ENCODE measurements at places on chromosomes 12 and 14. TPM values are rescaled to one million over a fixed set of nuclear protein-coding genes. Genes with fewer than 3 reads are reported as not detected.

Gene SOX5
- 0.21 TPM for total RNA-seq

Gene SLC38A1
- 152 TPM for total RNA-seq

Gene CACNA1C
- total RNA-seq = not detected

Gene RTN1
- total RNA-seq = not detected

Gene TCL1B
- total RNA-seq = not detected

Gene ACOT6
- total RNA-seq = not detected

Gene OR10P1
- total RNA-seq = not detected

Gene PAX9
- 0.27 TPM for total RNA-seq

Gene PTHLH
- not detected for total RNA-seq

Gene WSCD2
- not detected for total RNA-seq

Gene LRP10
- 56.9 TPM for total RNA-seq

DNA sequence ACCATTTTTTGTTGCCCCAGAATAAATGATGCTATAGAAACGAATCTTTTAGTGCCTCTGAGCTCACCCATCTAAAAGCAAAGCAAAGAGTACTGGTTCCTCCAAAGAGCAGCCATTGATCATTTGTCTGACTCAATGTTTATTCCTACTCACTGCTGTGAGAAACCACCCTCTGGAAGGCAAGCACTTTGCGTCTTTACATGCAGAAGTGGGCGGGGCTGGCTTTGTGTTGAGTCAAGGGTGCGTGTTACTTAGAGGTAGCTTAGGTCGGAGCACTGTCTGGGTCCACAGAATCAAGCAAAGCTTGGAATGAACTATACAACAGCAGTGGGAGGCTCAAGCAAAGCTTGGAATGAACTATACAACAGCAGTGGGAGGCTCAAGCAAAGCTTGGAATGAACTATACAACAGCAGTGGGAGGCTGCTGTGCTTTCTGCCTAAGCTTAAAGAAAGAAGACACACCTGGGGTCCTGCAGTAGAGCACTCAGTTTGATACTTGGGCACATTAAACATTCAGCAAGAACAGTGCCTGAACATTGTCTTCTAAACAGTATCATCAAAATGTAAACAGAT lies 77.2 kb upstream of the PRICKLE1 start:
- no peak overlapping the region for H3K27ac ChIP-seq
- no peak for DNase-seq
- no peaks in the 10 kb centered on the region for H3K27me3 ChIP-seq

DNA sequence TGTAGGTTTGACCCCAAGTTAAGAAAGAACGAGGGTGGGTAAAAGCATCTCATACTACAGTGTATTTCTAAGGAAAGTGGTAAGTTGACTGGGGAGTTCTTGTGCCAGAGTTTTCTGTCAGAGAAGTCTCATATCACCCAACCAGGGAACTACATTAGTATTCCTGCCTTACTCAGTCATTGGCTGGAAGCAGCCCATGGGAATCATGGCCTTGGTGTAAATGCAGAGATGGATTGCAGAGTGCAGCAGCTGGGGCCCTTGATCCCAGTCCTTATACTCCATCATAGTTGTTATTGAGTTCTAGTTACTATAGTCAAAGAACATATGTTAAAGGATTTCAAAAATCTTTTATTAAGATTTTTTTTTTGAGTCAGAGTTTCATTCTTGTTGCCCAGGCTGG lies 105.8 kb downstream of the MNAT1 start:
- no peaks in the 10 kb centered on the region for H3K4me1 ChIP-seq
- H3K27me3 ChIP-seq = no peaks in the 10 kb centered on the region
- H3K36me3 ChIP-seq = no peaks in the 10 kb centered on the region
- H3K4me3 ChIP-seq = no peak overlapping the region
- DNase-seq = no peak

GRCh38 chr14:104932676-104933631 lies 8.3 kb downstream of the PLD4 start:
- H3K36me3 ChIP-seq = no peaks in the 10 kb centered on the region
- H3K27me3 ChIP-seq = peaks cover 11% of the 10 kb centered on the region
- no peaks in the 10 kb centered on the region for H3K4me1 ChIP-seq
- no peak overlapping the region for H3K27ac ChIP-seq

DNA sequence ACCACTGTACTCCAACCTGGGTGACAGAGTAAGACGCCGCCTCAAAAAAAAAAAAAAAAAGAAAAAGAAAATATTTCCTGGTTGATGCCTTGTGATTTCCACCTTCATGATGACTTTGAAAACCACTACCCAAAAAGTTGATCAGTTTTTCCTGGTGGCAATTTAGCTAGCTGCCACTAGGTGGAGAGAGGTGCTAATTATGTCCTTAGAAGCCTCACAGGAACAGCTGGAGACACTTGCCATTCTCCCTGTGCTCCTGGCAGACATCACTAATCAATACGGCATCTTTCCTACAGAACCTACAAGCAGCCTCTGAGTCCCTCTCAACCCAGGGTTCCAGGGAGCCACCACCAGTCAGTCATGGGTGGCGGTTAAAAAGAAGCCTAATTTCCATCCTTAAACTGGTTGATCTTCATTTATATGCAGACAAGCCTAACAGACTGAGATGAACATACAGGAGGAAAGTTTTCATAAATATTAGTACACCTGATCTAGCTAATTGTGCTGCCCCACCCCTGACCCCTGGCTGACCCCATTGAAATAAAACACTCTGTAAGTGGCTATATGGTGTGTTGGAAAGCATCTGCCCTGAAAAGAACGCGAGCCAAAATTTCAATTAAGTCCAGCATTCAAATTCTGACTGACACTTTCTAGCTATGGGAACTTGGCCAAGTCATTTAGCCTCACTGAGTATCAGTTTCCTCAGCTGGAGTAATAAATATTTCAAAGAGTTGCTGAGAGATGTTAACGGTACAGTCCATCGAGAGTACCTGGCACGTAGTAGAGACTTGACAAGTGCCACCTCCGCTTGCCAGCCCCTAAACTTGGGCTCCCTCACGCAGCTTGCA lies 6.2 kb upstream of the OAS1 start:
- H3K36me3 ChIP-seq = no peaks in the 10 kb centered on the region
- peaks cover 6% of the 10 kb centered on the region for H3K4me1 ChIP-seq

- H3K4me1 ChIP-seq = peaks cover 31% of the 10 kb centered on the region
- H3K4me3 ChIP-seq = no peak overlapping the region
- peak overlapping the region; percentile 20 for H3K27ac ChIP-seq
- no peaks in the 10 kb centered on the region for H3K36me3 ChIP-seq
Observed at GRCh38 chr14:65222440-65222858, 120.1 kb upstream of the MAX start.

- H3K27ac ChIP-seq = no peak overlapping the region
- H3K36me3 ChIP-seq = no peaks in the 10 kb centered on the region
- H3K4me1 ChIP-seq = no peaks in the 10 kb centered on the region
- H3K4me3 ChIP-seq = no peak overlapping the region
- no peak for DNase-seq
Observed at GRCh38 chr12:95623554-95624170, 72.4 kb upstream of the USP44 start.

DNA sequence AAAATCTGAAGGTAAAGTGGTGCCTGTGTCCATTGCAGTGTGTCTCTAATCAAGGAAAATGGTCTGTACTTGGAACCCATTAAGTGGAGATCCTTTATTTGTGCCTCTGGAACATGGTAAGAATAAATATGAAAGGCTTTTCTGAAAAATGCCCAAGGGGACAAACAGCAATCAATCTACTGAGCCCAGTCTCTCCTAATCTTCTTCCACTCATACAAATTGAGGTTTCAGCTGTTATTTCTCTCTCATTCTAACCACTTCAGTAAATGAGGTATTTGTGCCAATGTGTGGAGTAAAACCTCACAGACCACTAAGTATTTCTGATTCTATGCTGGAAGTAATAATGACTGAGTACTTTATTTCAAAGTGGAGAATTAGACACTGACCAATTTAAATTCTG lies 82.3 kb upstream of the ST8SIA1 start:
- no peaks in the 10 kb centered on the region for H3K36me3 ChIP-seq
- DNase-seq = no peak
- H3K27ac ChIP-seq = no peak overlapping the region
- no peaks in the 10 kb centered on the region for H3K27me3 ChIP-seq
- H3K4me1 ChIP-seq = no peaks in the 10 kb centered on the region
- no peak overlapping the region for H3K4me3 ChIP-seq

GRCh38 chr14:65002586-65003210 lies 16.0 kb downstream of the FNTB start:
- H3K27me3 ChIP-seq = no peaks in the 10 kb centered on the region
- peak overlapping the region; percentile 19 for H3K4me3 ChIP-seq
- H3K36me3 ChIP-seq = peaks cover 5% of the 10 kb centered on the region
- H3K4me1 ChIP-seq = peaks cover 34% of the 10 kb centered on the region
- H3K27ac ChIP-seq = peak overlapping the region; percentile 59

GRCh38 chr12:44817687-44818086 lies 58.4 kb downstream of the NELL2 start:
- no peaks in the 10 kb centered on the region for H3K27me3 ChIP-seq
- H3K36me3 ChIP-seq = no peaks in the 10 kb centered on the region
- no peak for DNase-seq
- H3K4me3 ChIP-seq = no peak overlapping the region

DNA sequence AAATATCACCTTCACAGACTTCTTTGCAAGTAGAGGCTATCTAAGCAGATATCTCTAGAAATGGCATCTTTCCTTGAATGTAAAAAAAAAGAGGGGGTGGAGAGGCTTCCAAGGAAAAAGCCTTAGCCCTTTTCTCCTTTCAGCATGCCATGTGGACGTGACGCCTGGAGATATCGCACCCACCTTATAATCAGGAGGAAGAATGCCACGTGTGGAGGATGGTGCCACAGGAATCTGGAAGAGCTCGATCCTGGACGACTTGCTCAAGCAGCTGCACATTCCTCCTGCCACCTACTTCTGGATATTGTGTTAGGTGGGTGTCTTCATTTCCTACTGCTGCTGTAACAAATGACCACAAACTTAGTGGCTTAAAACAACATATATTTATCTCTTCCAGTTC lies 203.6 kb downstream of the NUAK1 start:
- H3K27ac ChIP-seq = no peak overlapping the region
- no peaks in the 10 kb centered on the region for H3K27me3 ChIP-seq
- H3K4me1 ChIP-seq = no peaks in the 10 kb centered on the region
- no peak overlapping the region for H3K4me3 ChIP-seq
- no peak for DNase-seq

GRCh38 chr12:20351406-20351805 lies 16.9 kb upstream of the PDE3A start:
- no peaks in the 10 kb centered on the region for H3K27me3 ChIP-seq
- no peak overlapping the region for H3K4me3 ChIP-seq
- no peaks in the 10 kb centered on the region for H3K4me1 ChIP-seq

DNA sequence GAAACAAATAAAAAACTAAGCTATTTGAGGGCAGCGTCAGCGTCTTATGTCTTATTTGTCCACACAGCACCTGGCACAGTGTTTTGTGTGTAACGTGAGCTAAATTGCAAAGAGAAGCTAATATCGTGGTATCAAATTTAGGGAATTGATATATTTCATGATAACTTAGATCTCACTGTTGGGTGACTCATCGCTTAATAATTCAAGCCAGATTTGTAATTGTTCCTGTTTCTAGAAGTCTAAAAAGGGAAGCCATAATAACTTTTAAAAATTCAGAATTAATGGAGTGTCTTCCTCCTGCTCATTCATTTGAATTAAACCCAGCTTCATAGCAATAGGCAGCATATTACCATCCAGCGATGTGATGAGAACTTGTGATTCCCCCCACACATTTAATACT lies 214.7 kb downstream of the PDZRN4 start:
- no peaks in the 10 kb centered on the region for H3K36me3 ChIP-seq
- DNase-seq = no peak
- no peak overlapping the region for H3K27ac ChIP-seq

- peak overlapping the region; percentile 82 for H3K4me3 ChIP-seq
- no peak overlapping the region for H3K27ac ChIP-seq
- peaks cover 4% of the 10 kb centered on the region for H3K4me1 ChIP-seq
- H3K27me3 ChIP-seq = no peaks in the 10 kb centered on the region
- H3K36me3 ChIP-seq = peaks cover 18% of the 10 kb centered on the region
Observed at GRCh38 chr14:24149302-24149969, 2.1 kb downstream of the RNF31 start.

DNA sequence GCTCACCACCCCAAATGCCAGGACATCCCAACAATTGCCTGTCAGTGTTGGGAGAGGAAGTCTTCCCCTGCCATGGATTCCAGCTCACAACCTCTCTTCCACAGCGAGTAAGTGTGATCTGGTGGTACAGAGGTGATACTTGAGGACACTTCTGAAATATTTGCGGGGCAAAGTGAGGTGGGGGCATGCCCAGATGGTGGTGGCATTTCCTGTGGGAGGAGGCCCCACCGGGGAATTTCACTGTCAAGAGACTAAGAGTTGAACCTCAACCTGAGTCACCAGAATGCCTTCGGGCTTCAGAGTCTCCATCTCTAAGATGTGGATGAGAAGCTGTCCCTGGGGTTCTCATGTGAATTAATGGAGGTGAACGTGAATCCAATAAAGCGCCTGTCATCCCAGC lies 122.3 kb upstream of the RFLNA start:
- no peak overlapping the region for H3K4me3 ChIP-seq
- no peaks in the 10 kb centered on the region for H3K4me1 ChIP-seq
- H3K27me3 ChIP-seq = no peaks in the 10 kb centered on the region
- no peak for DNase-seq
- H3K36me3 ChIP-seq = no peaks in the 10 kb centered on the region

DNA sequence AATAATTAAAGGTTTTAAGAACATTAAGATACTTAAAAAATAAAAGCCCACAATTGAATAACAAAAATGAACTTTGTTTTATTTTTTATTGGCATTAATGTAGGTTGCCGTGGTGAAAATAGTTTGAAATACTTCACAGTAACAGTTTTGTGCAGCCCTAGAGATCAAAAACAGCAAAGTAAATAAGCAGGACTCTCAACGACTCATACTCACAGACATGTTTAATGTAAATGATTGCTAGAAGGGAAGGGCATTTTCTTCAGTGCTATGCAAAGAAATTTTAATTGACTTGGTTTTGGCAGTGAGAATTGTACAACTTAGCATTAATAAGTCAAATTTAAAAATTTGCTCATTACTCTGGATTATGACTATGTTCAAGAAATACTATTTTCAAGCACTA lies 16.0 kb downstream of the TRMT5 start:
- no peak for DNase-seq
- no peaks in the 10 kb centered on the region for H3K36me3 ChIP-seq
- H3K27me3 ChIP-seq = no peaks in the 10 kb centered on the region
- H3K4me1 ChIP-seq = no peaks in the 10 kb centered on the region

DNA sequence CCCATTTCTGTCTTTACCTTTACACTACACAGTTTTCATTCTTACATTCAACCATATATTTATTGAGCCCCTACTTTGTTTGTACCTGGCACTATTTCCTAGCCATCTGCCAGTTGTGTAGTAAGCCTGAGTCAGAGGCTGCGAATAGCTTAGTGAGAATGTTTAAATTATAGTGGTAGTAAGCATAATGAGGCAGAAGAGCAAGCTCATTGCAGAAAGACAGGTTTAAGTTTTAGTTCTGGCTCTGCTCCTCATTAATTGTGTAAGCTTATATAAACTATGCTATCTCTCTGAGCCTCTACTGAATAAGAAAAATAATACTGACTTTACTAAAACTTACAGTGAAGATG lies 123.5 kb downstream of the NAV3 start:
- no peaks in the 10 kb centered on the region for H3K27me3 ChIP-seq
- no peak overlapping the region for H3K4me3 ChIP-seq
- H3K36me3 ChIP-seq = no peaks in the 10 kb centered on the region
- H3K27ac ChIP-seq = no peak overlapping the region
- H3K4me1 ChIP-seq = no peaks in the 10 kb centered on the region
- no peak for DNase-seq

Measured in GM12878 (cell line).